ENCODE measurements at places on chromosomes 2 and 18.

DNA sequence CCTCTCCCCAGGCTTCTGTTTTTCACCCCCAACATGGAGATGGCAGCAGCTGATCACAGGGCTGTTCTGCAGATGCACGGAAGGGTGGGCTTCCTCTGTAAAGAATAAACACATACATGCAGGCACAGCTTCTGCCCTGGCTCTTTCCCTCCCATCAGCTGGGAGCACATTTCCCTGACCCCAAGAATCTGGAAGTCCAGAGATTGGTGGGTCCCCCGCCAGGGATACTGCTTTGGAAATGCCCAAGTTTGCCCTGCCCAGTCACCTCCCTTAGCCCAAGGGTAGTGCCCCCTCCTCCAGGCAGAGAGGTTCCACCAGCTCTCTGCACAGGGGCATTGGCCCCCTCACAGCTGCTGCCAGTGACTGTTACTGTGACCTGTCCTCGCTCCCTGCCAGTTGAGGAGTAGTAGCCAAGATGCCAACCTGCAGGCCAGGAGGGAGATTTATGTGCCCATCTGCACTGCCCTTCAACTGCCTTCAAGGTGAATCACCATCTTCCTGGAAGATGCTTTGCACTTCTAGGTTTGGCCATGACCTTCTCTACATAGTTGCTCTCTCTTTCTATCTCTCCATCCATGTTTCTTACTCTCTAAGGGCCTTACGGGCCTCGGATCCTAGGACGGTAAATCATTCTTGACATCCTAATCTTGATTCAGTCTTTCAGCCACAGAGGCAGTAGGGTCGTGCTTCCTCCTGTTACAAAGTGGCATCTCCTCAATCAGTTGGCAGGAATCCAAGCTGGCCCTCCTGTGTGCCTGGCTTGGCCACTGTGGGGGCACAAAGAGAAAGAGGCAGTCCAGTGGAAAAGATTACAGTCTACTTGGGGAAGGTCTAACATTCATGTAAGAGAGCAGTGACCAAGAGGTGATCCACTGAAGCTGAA lies 121.8 kb downstream of the CTIF start:
- DNase-seq, result no peak

GRCh38 chr2:191856111-191856876 lies 9.4 kb upstream of the CAVIN2 start:
- no peak for DNase-seq

GRCh38 chr2:191167766-191168165 lies 17.0 kb upstream of the STAT4 start:
- DNase-seq, result peak; percentile 94

GRCh38 chr2:46066116-46066515 lies 231.1 kb upstream of the EPAS1 start:
- peak; percentile 32 for DNase-seq

GRCh38 chr18:32435631-32436500 lies 34.8 kb downstream of the GAREM1 start:
- DNase-seq, result no peak

DNA sequence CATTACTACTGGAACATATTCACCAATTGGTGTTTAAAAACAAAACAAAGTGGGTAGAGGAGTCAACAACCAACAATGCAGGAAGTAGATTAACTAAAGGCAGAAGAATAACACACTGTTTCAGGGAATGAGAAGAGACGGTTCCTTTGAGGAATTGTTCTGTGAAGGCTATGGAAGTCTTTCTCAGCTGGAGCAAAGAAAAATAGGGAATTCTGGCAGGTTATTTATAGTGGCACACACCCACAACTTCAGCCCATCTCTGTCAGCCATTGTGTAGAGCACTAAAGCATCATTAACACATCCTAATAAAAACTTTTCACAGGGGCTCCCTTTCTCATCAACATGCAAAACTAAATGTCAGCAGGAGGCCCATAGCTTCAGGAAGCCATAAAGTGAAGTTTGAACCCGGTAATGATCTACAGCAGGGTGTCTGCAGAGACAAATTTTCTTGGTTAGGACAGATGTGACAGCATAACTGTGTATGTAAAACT lies 113.6 kb downstream of the CDH2 start:
- DNase-seq, result peak; percentile 69

DNA sequence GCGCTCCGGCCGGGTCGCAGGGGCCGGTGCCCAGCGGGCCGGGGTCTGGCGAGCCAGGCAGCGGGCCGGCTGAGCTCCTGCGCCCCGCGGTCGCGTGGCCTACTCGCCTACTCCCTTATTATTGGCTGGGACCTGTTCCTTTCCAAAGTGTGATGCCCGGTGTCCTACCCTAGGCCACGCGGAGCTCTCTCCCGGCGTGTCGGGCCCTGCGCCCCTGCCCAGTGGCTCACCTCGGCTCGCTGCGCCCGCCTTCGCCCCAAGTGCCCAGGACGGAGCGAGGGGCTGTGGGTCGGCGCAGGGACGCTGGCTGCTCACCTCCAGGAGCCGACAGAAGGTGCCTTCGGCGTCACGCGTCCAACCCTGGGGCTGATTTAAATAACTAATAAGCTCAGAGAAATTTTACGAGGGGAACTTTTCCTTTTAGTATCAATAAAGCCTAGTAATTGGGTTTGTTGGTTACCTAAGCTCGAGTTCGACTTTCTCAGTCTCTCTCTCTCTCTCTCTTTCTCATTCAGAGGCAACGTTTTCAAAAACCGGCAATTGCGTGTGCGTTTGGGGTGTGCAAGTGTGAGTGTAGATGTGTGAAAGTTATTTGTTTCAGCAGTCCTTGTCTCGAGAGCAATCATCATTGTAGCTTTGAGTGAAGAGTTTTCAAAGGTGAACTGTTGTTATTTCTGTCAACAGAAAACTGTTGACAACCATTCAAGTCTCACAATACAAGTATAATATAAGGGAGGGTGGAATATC lies 7.0 kb upstream of the SATB2 start:
- no peak for DNase-seq

GRCh38 chr2:100381240-100381639 lies 36.2 kb downstream of the CHST10 start:
- DNase-seq, result peak; percentile 63

DNA sequence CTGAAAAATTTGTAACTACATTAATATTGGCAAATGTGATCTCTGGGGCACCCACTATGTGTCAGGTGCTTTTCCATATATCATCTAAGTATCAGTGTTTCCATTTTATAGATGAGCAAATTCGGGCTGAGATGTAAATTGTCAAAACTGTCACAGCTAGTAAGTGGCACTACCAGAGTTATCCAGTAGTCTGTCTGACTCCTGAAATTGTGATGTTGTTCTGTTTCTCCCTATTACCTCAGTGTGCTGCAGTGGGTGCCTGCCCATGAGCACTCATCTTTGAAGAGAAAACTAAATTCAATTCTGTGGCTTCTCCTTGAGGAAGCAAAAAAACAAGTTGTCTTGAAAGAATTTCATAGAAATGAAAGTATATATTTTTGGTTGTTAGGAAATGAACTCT lies 467.4 kb upstream of the FANCL start:
- DNase-seq, result no peak

DNA sequence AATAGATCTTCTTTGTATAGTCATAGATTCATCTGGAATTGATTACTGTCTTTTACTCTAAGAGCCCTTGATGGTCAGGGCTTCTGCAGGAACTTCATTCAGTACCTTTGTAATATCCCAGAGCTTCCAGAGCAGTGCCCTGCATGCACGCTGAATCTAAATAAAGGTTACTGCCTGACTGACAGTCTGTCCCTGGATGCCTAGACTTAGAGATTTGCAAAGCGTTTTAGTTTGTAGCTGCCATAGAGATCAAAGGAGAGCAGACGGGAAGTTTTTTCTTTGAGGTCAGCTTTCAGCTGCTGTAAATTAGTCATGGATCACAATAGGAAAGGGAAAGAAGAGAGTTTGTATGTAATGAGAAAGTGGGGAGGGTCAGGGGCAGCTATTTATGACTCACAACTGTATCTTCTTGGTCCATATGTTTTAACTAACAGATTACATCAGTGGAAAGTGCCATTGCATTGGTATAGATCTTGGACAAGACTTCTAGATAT lies 45.2 kb upstream of the NYAP2 start:
- DNase-seq, result peak; percentile 91

DNA sequence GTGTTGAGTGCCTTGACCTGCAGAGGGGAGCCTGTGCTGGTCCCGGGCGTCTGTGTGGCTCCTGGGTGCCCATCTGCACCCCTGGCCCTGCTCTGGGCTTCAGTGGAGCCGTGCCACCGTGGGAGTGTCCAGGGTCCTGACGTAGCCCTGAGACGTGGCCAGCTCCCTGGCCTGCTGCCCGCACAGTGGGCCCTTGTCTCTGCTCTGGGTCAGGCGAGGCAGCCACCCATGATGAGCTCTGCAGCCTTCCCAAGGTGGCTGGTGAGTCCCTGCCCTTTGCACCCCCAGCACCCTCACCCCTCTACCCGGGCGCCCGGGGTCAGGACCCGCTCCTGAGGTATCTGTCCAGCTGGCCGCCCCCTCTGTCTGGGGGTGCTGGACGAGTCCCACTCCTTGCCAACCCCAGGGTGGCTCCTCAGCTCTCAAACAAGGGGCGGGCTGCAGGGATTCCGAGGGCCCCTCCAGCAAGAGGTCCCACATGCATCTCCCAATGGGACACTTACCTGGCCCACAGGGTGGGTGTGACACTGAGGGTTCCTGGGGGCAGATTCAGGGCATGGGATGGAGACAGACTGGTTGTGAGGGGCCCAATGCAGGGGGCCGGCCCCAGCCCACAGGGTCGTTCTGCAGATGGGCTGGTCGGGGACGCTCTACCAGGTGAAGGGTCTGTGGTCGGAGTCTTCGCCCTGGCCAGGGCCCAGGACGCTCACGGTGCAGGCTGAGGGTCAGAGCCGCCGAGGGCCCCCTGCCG lies 2.4 kb downstream of the NEU4 start:
- DNase-seq, result no peak

All from fibroblast of skin of abdomen (primary cell).